ENCODE measurements at places on chromosomes 1 and 21.

- no peak for DNase-seq
These were observed 392.5 kb upstream of the ZRANB2 start for GRCh38 chr1:71473331-71473730.

DNA sequence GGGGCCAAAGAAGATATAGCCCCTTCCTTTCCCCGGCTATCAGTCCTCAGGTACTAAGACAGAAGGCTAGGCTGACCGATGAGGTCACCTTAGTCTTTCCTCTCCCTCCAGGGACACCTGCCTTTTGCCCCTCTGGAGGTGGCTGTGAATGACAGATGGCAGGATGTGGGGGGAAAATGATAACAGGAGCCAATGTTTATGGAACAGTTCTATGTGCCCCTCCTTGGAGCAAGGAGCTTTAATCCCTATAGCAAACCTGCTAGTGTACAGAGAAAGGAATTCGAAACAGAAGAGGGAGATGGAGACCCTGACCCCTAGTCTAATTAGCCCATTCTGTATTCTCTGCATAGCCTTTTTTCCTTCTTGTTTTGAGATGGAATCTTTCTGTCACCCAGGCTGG, 28.1 kb downstream of the SERINC2 start:
- DNase-seq, result no peak

DNA sequence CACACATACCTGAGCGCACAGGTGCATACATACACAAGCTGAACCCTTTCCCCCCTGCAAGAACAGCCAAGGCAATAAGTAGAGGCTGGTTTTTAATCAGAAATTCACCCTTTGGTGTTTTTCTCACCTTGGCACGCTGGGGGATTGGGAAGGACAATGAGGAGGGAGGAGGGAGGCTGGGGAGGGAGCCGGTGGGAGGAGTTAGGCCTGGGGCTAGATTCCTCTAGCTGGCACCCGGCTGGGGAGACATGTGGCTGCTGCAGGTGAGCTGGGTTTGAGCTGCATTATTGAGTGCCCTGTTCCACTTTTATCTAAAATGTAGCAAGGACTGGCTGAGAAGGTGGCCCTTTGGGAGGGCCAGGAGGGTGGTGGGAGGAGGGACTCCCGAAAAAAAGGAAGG, 97.8 kb upstream of the CSF3R start:
- no peak for DNase-seq

- DNase-seq, result peak; percentile 78
These were observed 5.6 kb upstream of the S100A7 start for GRCh38 chr1:153465811-153466636.

DNA sequence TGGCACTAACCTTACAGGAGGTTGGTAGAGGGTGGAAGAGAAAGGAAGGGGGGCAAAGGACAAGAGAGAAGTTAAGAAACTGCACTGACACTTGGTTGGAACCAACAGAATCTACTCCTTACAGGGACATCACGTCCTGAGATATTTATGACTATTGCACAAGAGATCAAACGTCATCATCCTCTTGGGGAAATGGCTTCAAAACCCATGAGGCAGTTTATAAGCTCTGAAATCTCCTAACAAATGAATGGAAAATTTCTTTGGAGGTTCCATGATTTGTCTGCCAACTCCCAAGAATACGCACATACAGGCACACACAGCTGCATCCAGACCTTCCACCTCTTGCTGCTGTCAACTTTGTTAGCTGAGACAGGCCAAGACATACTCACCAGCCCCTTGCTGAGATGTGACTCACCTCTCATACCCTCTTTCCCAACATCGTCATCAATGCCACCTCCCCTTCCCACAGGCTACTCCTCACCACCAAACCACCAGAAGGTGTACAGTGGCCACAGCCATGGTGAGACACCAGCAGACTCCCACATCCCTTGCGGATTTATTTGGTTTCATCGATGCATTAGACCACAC, 135.5 kb downstream of the SETD4 start:
- DNase-seq, result peak; percentile 14

DNA sequence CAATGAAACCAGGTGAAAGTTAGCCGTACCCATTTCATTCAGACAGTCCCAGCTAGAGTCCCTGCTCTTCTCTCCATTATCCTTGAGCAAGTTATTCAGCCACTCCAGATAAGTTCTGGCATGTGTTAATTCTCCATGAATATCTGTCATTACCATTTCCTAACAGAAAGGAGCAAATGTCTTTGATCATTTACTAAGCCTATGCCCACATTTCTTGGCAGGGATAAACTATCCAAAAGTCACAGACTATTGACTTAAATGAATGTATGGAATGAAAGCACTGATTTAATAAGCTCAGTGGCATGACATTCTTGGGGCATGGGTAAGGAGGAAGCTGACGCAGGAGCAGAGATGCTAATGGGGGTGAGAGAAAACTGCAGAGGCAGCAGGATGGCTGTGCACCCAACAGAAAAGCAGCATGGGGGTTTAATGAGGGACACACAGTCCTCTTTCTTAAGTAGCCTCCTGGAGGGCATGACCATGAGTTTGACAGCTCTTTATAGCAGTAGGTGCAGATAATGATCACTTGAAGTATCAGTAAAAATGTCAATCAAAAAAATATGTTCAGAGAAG, 17.6 kb upstream of the DHCR24 start:
- no peak for DNase-seq

- no peak for DNase-seq
These were observed 18.1 kb downstream of the KIAA0040 start for GRCh38 chr1:175174309-175175102.

DNA sequence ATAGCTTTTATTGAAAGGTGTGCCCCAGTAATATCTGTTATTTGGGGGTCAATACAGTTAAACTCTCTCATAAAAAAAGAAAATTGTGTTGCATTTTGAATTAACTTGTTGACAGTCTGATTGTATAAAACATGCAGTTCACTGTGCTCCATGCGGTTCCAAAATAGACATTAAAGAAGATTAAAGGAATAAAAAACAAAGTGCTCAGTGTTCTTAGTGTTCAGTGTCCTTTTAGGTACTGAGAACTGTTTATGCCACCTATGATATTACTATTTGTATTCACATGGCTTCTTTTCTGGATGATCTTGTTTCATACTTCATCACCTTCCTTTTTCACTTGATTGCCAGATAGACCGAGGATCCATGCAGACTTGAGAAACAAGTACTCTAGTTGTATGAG, 15.3 kb upstream of the SGIP1 start:
- no peak for DNase-seq

DNA sequence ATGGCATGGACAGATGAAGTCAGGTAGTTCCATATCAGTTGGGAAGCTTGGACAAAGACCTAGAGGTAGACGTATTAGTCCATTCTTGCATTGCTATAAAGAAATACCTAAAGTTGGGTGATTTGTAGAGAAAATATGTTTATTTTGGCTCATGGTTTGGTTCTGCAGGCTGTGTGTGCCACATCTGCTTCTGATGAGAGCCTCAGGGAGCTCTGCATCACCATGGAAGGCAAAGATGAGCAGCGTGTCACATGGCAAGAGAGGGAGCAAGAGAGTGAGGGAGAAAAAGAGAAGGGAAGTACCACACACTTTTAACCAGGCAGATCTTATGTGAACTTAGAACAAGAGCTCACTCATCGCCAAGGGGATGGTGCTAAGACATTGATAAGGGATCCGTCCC, 9.0 kb downstream of the TSACC start:
- DNase-seq, result no peak

- no peak for DNase-seq
These were observed 27.4 kb downstream of the ELF3 start for GRCh38 chr1:202037706-202038296.

GRCh38 chr1:186175588-186175987, 199.5 kb downstream of the TPR start:
- no peak for DNase-seq

DNA sequence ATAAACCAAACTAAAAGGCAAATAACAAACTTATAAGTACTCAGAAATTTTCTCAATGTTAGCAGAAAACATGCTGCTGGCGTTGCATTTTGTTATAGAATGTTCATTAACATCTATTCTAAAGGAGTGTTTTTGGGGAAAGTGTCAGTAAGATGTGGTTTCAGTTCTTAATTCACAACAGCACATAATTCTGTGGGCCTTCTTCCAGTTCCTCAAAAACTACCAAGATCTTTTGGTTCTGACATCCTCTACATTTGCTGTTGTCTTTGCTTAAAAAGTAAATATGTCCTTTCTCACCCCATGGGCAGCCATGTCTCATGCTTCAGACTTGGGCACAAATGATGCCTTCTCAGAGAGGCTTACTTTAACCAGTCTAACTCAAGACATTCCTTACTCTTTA, 152.5 kb downstream of the CDC7 start:
- no peak for DNase-seq

DNA sequence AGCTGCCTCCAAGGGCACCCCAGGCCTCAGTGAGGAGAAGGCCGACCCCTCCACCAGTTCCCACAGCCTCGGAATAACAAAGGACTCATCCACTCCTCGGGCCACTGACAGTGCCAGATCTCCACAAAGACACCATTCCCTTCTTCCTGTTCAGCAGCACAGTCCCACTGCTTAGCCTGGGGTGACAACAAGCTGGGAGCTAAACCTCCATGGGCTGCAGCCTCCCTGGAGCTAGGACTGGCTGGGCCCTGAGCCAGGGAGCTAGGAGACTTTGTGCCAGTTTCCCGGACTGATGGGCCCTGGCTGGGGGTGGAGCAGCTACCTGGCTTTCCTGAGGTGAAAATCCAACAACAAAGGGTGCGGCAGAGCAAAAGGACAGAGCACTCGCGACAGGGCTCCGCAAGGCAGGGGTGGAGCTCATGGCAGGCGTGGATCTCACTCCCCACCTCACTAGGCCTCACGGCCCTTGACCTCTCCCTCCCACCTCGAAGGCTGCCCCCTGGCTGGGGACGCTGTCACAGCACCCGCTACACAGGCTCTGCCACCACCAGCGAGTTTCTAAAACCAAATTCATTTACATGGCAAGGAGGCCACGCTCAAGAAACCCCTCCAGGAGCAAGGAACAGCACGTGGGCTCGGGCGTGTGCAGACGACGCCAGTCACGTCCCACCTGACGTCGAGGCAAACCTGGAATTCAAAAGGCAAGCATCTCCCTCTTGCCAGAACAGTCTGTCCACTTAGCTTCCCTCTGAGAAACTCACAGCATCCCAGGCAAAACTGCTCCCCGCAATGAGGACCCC, 13.8 kb downstream of the SLC35E2B start:
- DNase-seq, result peak; percentile 78

DNA sequence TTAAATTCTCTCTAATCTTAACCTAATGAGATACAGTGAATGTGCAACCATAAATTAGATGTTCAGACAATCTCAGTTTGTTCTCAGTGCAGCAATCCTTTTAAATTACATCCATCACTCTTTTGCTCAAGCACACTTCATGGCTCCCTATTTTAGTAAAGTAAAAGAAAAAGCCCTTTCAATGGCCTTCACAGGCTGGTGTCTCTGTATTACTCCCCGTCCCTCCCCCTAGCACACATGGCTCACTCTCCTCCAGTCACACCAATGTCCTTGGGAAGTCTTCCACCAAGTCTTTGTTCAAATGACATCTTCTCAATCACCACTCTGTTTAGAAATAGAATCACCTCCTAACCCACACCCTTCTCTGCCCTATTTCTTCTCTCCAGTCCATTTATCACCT, 60.3 kb upstream of the RGS7 start:
- no peak for DNase-seq

- no peak for DNase-seq
These were observed 304.9 kb upstream of the USP24 start for GRCh38 chr1:55519937-55520683.

- DNase-seq, result no peak
These were observed 312.8 kb downstream of the CAMTA1 start for GRCh38 chr1:7097938-7098592.

DNA sequence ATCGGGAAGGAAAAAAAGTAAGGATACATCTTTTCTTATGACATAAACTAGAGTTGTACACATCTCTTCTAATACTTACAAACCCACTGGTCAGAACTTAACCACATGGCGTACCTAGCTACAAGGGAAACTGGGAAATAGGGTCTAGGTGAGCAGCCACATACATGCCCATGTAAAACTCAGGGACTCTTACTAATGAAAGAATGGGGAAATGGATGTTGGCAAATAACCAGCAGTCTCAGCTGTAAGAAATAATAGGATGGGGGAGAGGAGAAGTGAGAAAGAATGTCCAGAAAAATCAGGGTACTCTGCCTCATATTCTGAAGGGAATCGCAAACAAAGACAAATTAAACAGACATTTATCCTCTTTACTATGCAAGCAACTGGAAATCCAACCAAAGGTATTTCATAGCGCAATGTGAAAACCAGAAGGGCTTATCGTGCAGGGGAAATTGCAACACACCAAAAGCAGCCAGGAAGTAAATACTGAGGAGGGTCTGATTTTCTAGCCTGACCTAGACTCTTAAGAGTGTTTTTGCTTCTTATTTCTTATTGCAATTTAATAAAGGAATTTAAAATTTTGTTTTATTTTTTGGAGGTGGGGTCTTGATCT, 17.5 kb downstream of the GTF2B start:
- DNase-seq, result no peak

GRCh38 chr1:203306089-203306964, 1.0 kb downstream of the BTG2 start:
- DNase-seq, result peak; percentile 51

DNA sequence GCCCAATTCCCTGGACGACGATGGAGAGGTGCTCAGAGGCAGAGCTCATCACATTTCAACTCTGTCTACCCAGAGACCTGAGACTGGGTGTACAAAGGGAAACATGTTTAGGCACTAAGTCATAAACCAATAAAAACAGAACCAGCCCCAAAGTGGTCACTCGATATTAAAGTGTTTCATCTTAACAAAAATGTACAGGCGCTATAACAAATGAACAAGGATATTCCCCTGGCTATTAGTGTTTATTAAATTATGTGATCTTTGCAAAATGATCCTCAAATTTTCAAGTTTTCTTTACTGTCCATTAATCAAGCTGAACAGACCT, 43.6 kb downstream of the NPHP4 start:
- no peak for DNase-seq

GRCh38 chr1:213286235-213286634, 235.2 kb downstream of the RPS6KC1 start:
- no peak for DNase-seq

DNA sequence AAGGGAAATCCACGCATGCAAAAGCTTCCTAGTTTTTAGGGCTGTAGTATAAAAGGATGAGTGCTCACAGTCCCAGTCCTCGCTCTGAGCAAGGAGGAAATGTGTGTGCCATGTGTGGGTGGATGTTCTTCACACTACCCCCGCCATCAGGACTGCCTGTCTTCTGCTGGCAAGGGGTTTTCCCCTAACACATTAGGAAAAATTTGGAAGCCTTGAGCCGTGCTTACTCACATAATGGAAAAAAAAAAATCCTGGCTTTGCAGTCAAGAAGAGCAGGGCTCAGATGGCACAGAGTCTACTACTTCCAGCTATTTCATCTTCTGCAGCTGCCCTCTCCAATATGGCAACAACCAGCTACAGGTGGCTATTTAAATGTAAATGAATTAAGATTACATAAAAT, 363.1 kb downstream of the PLPP3 start:
- DNase-seq, result no peak

GRCh38 chr1:182041615-182042014, 19.9 kb downstream of the ZNF648 start:
- no peak for DNase-seq
